ENCODE measurements at places on chromosomes 2 and 18.

DNA sequence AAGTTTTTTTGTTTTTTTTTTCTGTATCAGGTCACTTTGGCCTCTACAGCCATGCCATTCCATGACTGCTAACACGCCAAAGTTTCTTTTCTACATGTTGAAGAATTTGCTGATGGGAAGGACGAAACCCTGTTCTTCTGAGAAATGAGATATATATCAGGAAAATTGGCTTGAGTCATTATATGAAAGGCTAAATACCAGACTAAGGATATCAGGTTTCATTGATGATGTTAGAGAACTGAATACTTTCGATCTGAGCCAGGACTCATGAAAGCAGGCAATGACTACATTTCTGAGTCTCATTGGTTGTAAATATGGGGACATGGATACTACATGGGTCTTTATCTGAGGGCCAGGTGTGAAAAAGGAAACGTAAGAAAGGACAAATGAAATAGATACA, 181.4 kb downstream of the OSR1 start:
- DNase-seq = no peak

- peak; percentile 60 for DNase-seq
These were observed 7.0 kb downstream of the CTIF start for GRCh38 chr18:48545757-48546321.

GRCh38 chr2:191724015-191724414, 46.1 kb downstream of the NABP1 start:
- DNase-seq = no peak

DNA sequence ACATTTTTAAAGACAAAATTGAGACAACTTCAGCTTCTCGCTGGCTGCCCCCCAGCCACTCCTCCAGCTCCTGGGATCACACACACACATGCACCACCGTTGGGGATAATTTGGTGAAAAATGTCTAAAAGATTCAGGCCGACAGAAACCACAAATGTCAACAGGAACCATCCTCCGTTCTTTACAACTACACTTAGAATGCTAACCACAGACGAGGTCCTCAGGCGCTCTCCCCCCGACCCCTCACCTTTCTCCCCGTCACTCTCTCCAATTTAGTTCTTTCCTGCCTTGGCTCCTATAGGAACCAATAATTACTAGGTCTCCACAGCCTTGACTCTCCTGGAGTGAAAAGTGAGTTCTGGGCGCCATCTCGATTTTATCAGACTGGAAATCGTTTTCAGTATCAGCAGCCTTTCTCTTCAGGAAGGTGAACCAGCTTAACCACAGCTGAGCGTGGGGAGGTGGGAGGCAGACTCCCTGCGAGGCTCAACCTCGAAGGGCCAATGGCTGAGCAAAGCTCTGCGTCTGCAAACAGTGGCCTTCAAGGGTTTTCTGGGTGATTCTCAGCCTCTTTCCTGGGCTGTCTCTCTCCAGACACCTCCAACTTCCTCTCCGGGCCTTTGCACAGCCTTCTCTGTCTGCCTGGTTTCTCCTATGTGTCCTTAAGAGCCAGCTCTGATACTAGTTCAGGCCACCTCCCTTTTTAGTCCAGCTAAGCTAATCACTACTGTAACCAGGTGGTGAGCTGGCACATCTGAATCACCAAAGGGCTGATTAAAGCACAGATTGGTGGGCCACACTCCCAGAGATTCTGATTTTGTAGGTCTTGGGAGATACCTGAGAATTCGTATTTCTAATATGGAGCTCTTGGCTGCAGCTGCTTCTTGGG, 115.7 kb upstream of the COPS8 start:
- no peak for DNase-seq

- no peak for DNase-seq
These were observed 56.3 kb upstream of the HPCAL1 start for GRCh38 chr2:10246370-10246769.

DNA sequence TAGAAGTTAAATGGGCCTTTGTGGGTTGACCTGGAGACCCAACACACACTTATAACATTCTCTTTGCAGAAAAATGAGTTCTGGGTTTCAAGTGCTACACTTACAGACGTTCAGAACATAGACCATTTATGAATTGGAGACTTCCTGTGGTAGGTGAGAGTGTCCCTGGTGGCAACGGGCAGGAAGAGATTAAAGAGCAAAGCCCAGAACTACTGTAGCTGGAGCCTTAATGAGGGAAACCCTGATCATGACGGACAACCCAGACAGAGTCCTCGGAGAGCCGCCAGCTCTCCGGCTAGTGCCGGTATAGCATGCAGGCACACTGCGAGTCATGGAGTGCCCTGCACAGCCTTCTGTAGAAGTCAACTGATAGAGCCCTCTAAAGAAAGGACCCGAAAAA, 44.5 kb upstream of the RMDN2 start:
- no peak for DNase-seq

DNA sequence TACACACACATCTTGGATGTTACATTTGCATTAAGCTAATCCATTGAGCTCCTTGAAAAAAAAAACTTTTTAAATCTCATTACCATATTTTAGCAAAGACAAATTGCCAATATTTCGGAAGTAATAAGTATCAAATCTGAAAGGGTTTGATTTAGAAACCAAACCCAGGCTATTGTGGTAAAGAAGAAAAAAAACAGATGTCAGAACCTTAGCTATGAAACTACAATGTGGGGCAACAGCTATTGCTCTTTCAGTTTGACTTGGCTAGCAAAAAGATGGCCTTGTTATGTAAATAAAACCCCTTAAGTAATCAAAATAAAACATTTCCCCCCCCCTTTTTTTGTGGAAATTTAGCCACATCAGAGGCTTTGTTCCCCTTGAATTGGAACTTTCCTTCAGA, 41.2 kb upstream of the REG3A start:
- DNase-seq = no peak

DNA sequence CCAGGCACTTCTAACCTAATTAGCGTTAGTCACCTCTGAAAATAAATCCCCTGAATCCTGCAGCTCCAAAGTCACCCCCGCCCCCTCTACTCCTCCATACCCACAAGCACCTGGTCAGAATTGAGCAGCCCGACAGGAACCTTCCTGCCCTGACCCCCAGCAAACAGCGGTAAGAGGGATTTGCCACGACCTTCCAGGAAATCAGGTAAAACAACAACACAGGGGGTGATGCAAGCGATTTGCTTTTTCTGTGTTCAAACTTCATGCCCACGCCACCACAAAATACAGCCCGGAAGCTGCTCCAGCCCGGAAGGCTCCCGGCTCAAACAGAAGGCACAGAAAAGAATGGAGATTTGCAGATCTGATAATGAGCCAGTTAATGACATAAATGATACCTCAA, 367.1 kb downstream of the GPD2 start:
- no peak for DNase-seq

GRCh38 chr2:172704072-172704936, 31.3 kb upstream of the RAPGEF4 start:
- no peak for DNase-seq

GRCh38 chr2:178870703-178871102, 63.5 kb upstream of the TTN start:
- no peak for DNase-seq

- DNase-seq = no peak
These were observed 26.9 kb downstream of the DIPK1C start for GRCh38 chr18:74430231-74430630.

DNA sequence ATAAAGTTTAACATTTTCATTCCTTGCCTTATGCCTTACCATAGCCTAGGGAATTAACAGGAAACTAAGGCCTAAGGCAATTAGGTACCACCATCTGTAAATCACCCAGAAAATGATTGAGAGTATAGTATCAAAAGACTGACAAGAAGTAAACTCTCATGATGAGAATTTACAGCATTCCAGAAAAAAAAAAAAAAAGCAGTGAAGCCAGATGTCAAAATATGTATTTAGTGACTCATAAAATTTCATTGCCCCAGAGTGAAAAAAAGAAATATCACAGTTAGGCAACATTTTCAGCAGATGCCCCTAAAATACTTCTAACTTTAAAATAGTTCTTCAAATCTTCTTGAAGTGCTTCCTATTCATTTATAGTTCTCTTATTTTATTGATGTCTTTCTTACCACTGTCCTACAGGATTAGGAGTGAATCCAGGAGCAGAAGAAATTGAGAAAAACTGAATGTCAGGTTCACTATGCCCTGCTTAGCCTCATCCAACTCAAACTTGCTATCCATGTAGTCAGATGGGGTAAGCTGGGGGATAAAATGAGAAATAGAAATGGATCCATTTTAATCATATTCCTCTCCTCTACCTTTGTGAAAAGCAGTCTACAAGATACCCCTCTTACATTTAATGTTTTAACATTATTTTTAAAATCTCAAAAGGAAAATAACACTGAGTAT, 57.3 kb upstream of the TANK start:
- no peak for DNase-seq

GRCh38 chr2:44805401-44806235, 135.9 kb upstream of the SIX3 start:
- no peak for DNase-seq

GRCh38 chr2:18611184-18611583, 21.8 kb upstream of the NT5C1B start:
- DNase-seq = no peak

DNA sequence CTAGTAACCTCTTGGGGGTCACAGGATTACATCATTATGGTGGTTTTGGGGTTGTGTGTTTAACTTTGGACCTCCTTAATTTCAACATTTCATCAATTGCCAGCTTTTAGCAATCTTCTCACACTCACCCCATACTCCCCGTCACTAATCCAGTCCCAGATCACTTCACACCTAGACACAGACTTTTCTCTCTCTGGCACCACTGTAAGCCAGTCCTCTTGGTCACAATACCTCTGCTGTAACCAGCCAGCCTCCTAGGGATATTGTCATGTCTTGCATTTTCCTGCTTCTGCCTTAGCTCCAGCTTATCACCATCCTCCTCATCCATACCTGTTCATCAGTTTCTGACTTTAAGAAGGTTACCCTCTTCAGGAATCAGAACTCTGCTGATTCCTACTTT, 1.6 kb upstream of the STK17B start:
- no peak for DNase-seq

DNA sequence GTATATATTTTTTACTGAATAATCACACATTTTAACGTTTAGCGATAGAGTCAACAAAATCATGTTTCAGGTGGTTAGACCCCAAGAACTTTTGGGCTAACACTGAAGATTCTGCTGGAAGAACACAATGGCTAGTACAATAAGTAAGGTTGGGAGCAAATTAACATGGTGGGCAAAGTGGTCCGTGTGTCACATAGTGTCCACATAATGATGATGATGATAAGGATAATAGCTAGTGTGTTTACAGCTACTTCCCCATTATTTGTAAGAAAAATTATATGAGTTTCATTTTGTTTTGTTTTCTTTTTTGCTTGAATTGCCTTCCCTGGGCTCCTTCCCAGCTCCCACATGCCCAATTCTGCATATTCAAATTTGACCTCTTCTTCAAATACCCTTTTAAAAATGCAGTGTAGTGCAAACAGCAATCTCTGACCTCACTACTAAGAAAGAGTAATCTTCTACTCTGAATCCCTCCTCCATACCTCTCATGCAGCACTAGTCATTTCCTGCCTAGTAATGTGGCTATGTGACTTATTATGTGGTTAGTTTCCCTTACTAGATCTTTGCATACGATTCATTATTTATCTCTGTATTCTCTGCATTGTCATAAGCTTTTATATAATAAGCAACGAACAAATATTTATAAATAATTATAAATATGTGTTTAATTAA, 16.9 kb upstream of the VPS54 start:
- DNase-seq = no peak

GRCh38 chr2:42073739-42074503, 26.1 kb downstream of the PKDCC start:
- DNase-seq = no peak

GRCh38 chr2:3149441-3150217, 228.0 kb downstream of the EIPR1 start:
- no peak for DNase-seq

GRCh38 chr2:2623939-2624338, 292.9 kb upstream of the MYT1L start:
- DNase-seq = no peak

DNA sequence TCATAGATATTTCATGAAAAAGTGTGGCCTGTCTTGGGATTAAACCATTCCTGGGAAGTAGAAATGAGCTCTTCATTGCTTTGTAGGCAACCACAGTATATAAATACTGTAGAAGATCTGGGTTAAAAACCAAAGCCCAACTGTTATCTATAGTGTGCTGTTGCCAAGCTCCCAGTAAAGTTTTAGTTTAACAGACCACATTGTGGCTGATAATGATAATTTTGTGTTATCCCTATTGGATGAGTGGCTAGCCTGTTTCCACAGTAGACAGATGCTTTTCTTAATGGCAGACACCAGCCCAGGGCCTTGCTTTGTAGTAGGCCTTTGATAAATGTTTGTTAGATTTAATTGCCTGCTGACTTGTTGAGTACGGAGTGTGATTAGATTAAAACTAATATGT, 52.1 kb downstream of the FMNL2 start:
- DNase-seq = no peak

DNA sequence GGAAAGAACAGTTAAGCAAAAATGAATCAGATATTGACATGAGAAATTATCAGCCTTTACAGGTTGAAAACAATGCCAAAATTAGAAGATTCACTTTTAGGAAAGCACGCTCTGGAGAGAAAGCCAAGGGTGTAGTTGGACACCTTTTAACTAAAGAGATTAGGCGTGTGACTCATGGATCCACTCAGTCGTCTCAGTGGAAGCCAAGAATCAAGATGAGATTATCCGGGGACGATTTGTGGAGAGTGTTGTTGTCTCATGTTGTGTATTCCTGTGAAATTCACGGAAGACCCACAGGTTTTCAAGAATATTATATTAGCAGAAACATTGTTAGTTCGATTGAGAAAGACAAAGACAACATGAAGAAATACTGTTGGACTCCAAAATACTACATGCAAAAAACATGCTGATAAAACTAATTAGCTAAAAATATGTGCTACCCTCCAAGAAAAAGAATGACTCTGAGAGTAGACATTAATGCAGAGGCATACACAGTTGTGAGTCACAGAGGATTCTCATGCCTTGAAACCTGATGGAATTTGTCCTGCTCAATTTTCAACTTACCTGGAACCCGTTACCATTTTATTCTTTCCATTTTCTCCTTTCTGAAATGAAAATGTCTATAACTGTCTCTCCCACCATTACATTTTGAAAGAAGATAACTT, 192.1 kb upstream of the RND3 start:
- DNase-seq = no peak

- no peak for DNase-seq
These were observed 11.1 kb upstream of the SATB2 start for GRCh38 chr2:199468561-199469513.

DNA sequence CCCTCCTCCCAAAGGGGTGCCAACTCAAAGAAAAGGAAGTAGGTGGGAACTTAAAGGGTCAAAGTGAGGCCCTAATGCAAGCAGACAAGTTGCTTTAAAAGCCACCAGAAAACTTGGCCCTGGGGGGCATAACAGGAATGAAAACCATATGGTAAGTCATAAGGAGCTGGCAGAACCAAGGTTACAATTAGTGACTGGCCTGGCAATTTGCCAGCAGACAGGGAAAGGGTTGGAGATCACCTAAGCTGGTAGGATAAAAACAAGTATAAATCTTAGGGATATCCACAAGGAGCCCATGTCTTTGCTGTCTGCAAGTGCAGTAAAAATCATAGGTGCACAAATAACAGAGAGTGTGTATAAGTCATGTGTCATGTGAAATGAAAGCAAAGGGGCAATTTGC, 256.7 kb upstream of the LRRTM4 start:
- no peak for DNase-seq

Data from substantia nigra (tissue), 51 donors.